ENCODE measurements at places on chromosomes 11 and 22. TPM values are rescaled to one million over a fixed set of nuclear protein-coding genes. Genes with fewer than 3 reads are reported as not detected.

GRCh38 chr11:6094186-6094585 is 13.3 kb upstream of the OR56B4 start:
- H3K36me3 ChIP-seq: no peaks in the 10 kb centered on the region
- H3K4me3 ChIP-seq: no peak overlapping the region
- H3K27ac ChIP-seq: no peak overlapping the region
- no peaks in the 10 kb centered on the region for H3K4me1 ChIP-seq

DNA sequence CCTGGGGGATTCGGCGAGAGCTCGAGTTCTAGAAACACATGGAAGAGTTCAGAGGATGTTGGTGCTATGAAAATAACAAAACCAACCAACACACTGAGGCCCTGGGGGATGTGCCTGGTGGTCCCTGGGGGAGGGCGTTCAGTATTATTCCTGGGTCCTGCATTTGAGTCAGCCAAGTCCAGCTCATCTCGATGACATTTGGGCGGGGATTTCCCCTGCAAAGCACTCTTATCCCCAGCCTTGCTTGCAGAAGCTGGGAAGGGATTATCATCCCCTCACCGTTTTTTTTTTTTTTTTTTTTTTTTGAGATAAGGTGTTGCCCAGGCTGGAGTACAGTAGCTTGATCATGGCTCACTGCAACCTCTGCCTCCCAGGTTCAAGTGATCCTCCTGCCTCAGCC is 2.1 kb upstream of the SMIM38 start:
- no peaks in the 10 kb centered on the region for H3K36me3 ChIP-seq
- peaks cover 13% of the 10 kb centered on the region for H3K27me3 ChIP-seq
- no peak for DNase-seq

Gene DNAJB7
- polyA plus RNA-seq: not detected

DNA sequence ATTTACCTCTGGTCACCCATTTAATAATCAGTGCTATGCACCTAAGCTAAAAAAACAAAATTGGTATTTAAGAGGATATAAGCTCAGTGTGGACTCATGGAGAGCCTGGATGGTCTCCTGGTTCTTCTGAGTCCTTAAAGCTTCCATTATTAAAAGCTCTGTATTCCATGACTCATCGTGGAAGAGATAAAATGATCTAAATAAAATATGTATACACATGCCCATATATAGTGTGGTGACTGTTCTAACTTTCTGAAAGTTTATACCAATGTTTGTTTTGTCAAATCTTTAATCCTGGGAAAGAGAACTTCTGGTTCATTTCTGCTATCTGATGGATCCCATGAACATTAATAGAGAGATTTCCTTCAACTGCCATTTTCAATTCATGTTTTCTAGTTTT is 375.9 kb downstream of the GUCY1A2 start:
- no peak for DNase-seq
- H3K4me1 ChIP-seq: no peaks in the 10 kb centered on the region
- no peak overlapping the region for H3K4me3 ChIP-seq

- DNase-seq: no peak
- H3K4me1 ChIP-seq: peaks cover 27% of the 10 kb centered on the region
- H3K27me3 ChIP-seq: no peaks in the 10 kb centered on the region
- no peak overlapping the region for H3K4me3 ChIP-seq
- H3K36me3 ChIP-seq: no peaks in the 10 kb centered on the region
Measured at GRCh38 chr11:35614939-35615569, 3.2 kb upstream of the FJX1 start.

GRCh38 chr22:24402460-24403192 is 24.8 kb upstream of the ADORA2A start:
- H3K4me1 ChIP-seq: peaks cover 17% of the 10 kb centered on the region
- DNase-seq: peak; percentile 28
- H3K27ac ChIP-seq: no peak overlapping the region
- H3K27me3 ChIP-seq: no peaks in the 10 kb centered on the region

- no peaks in the 10 kb centered on the region for H3K4me1 ChIP-seq
- peaks cover 34% of the 10 kb centered on the region for H3K36me3 ChIP-seq
- no peak for DNase-seq
- no peak overlapping the region for H3K27ac ChIP-seq
- H3K27me3 ChIP-seq: no peaks in the 10 kb centered on the region
Measured at GRCh38 chr22:23263651-23264555, 83.6 kb downstream of the BCR start.

- H3K36me3 ChIP-seq: no peaks in the 10 kb centered on the region
- no peak overlapping the region for H3K27ac ChIP-seq
- H3K4me3 ChIP-seq: no peak overlapping the region
Measured at GRCh38 chr11:98455500-98456307, 565.0 kb upstream of the CNTN5 start.

- H3K27ac ChIP-seq: no peak overlapping the region
- no peaks in the 10 kb centered on the region for H3K27me3 ChIP-seq
- peak; percentile 7 for DNase-seq
- no peaks in the 10 kb centered on the region for H3K4me1 ChIP-seq
- no peak overlapping the region for H3K4me3 ChIP-seq
Measured at GRCh38 chr11:75867778-75868374, 52.9 kb downstream of the UVRAG start.

- no peak for DNase-seq
- no peak overlapping the region for H3K4me3 ChIP-seq
- H3K4me1 ChIP-seq: peaks cover 14% of the 10 kb centered on the region
- H3K27ac ChIP-seq: no peak overlapping the region
- no peaks in the 10 kb centered on the region for H3K36me3 ChIP-seq
Measured at GRCh38 chr11:121241343-121242211, 51.0 kb upstream of the SC5D start.

DNA sequence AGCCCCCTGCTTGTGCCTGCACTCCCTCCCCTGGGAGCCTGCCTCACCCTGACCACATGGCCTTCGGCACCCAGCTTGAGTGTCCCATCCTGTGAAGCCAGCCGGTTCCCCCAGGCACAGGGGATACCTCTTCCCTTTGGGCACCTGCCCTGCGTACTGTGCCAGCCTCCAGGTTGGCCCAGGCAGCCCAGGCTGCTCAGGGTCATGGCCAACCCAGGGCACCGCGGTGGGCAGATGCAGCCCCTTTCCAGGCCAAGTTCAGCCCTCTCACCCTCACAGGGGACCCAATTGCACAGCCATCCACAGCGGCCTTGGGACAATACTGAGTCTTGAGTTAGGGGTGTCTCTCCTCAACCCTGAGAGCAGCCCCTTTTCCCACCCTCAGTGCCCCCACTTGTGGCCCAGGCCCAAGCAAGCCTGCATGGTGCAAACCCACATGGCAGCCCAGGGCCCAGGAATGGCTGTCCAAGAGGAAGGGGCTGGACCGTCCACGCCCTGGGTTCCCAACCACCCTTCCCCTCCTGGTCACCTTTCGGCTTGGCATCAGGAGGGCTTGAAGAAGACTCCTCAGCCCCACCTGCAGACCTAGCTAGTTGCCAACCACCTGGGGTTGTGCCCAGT is 87.7 kb downstream of the CDKN1C start:
- no peaks in the 10 kb centered on the region for H3K36me3 ChIP-seq
- no peaks in the 10 kb centered on the region for H3K4me1 ChIP-seq
- no peak for DNase-seq
- no peak overlapping the region for H3K27ac ChIP-seq
- no peak overlapping the region for H3K4me3 ChIP-seq
- peaks cover 9% of the 10 kb centered on the region for H3K27me3 ChIP-seq

Gene CAPRIN1
- polyA plus RNA-seq: 207 TPM

Gene EIF4ENIF1
- polyA plus RNA-seq: 16.4 TPM

Gene MAJIN
- polyA plus RNA-seq: 0.09 TPM

GRCh38 chr11:113199866-113200265 is 114.5 kb upstream of the TTC12 start:
- H3K36me3 ChIP-seq: no peaks in the 10 kb centered on the region
- H3K4me1 ChIP-seq: peaks cover 16% of the 10 kb centered on the region
- no peak overlapping the region for H3K27ac ChIP-seq
- DNase-seq: no peak
- no peak overlapping the region for H3K4me3 ChIP-seq
- no peaks in the 10 kb centered on the region for H3K27me3 ChIP-seq

Gene CCDC89
- 0.31 TPM for polyA plus RNA-seq

GRCh38 chr11:42412590-42412989 is 899.2 kb upstream of the API5 start:
- DNase-seq: no peak
- H3K27me3 ChIP-seq: no peaks in the 10 kb centered on the region
- no peaks in the 10 kb centered on the region for H3K36me3 ChIP-seq

DNA sequence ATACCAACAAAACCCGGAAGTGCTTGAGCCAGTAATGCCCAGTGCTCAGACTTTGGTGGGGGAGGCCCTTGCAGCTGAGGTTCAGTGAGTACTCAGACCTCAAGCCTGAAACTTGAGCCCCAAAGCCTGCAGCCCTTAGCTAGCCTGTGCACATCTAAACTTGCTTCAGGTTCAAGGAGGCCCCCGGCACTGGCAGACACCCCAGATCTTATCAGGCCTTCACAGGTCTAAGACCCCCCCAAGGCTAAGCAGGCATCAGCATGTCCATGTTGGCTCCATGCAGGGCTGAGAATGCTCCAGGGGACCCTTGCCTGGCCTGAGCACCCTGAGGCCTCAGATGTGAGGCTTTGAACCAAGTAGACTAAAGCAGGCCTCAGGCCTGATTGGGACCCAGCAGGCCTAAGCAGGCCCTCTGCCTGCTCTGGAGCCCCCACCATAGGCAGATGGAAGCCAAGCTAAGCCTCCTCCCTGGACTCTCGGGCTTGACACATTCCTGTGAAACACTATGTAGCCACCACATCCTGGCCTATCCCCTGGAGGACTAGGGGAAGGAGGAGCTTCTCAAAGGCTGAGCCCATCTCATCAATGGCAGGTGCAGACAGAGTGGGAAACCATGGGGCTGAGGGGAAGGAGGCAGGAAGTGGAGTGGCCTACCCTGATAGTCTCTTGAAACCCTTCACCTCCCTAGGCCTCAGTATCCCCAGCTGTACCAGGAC is 1.2 kb upstream of the CASTOR1 start:
- peaks cover 26% of the 10 kb centered on the region for H3K4me1 ChIP-seq
- peak overlapping the region; percentile 70 for H3K27ac ChIP-seq
- H3K27me3 ChIP-seq: no peaks in the 10 kb centered on the region
- H3K4me3 ChIP-seq: peak overlapping the region; percentile 70

Measured in keratinocyte (primary cell).